ENCODE measurements at places on chromosomes 3 and 15.

DNA sequence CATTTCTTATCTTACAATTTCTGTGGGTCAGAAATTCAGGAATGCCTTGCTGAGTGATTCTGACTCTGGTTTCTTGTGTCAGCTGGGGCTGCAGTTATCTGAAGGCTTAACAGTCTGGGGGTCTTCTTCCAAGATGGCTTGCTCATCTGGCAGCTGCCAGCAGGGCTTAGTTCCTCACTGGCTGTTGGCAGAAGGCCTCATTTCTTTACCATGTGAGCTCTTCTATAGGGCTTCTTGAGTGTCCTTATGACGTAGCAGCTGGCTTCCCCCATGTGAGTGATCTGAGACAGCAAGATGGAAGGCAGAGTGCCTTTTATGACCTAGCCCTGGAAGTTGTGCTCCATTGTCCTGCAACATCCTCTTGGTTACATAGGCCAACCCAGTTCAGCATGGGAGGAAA is 82.0 kb upstream of the PDZRN3 start:
- DNase-seq: no peak

DNA sequence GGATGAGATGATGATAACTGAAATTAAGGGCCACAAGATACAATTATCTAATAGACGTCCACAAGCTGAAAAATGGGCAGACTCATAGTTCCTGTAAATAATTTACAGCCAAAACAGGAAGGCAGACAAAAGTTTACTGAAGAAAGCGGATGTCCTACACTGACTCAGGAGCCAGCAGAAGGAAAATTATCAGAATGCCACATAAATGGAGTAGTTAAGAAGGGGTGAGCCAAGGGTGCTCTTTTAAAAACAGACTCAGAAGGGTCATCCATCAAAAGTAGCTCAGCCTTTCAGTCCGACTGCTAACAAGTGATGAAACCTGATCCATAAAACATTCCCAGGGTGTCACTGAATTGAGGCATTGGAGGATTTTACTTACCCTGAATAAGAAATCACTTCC is 39.8 kb downstream of the TUSC7 start:
- DNase-seq: no peak

DNA sequence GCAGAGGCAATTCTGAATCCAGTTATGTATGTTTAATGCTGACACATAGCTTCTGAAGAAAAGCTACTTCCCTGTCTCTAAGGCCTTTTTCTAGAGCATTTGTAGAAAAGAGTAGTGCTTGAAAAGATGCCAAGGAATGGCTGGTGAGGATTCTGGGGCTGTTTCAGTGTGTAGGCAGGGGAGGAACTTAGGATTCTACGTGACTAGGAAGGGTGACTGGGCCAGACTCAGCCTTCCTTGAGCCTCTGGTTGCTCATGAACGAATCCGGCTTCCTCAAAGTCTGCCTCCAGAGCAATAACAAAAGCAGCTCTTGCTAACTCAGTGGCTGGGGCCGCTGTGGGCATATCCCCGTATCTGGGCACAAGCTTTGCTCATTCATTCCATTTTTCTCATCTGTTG is 104.8 kb upstream of the WNT5A start:
- no peak for DNase-seq

DNA sequence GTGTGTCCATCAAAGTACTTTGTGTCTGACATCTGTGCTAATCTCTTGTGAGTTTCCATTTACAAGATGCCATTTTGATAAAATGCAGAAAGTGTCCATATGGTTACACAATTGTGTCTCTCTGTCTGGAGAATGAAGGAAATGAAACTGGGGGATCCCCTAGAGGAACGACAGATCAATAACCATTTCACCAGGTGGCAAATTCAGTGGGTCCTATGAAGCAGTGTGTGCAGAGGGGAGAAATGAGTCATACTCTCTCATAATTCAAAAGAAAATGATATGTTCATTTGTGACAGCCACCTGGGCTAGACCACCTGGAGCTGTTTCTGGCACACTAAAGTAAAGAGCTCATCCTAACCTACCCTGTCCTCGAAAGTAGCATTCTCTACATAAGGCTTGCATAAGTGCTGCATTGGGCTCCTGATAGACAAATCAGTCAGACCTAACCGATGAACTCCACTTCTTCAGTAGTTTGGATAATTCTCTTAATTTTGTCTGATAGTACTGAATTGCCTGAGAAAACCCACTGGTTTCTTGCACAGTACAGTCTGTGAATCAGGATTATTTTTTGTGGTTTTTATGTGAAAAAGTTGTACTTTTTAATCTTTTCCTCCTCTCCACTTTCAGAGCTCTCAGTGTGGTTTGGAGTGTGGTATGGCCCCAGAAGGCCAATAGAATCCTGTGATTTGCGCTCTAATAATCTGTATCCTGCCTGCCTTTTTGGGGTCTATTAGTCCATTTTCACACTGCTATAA is 10.3 kb upstream of the CD47 start:
- no peak for DNase-seq

DNA sequence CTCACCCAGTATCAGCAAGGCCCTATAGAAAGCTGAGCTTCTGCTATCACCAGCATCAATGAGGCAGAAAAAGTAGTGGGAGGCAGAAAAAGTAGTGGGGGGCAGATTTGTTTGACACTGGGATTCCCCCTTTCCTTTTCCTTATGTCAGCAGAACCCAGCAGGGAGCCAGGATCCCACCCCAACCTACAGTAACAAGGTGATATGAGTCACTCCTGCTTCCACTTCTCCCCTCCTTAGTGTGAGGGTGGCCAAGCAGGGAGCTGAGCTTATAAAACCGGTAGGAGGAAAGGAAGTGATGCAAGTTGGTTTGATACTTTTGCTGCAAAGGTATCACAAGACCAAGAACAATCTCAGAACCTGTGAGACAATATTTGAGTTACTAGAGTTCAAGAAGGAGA is 128.7 kb downstream of the SCAPER start:
- DNase-seq: no peak

DNA sequence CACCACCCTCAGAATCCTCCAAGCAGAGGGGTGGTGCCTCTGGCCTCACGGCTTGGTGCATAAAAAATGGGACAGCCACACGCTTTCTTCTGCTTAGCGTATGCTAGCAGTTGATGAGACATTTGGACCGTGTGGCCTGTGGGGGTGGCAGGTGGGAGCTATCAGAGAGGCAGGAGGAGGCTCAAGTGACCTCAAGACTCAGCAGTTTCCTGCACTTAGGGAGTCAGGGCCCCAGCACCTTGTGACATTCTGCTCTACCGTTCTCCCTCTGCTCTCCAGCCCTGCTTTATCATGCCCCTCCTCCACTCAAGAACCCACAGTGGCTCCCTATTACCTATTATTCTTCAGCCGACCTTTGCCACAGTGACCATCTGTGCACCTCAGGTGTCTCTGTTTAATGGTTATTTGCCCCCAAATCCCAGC is 41.0 kb upstream of the CGNL1 start:
- no peak for DNase-seq

DNA sequence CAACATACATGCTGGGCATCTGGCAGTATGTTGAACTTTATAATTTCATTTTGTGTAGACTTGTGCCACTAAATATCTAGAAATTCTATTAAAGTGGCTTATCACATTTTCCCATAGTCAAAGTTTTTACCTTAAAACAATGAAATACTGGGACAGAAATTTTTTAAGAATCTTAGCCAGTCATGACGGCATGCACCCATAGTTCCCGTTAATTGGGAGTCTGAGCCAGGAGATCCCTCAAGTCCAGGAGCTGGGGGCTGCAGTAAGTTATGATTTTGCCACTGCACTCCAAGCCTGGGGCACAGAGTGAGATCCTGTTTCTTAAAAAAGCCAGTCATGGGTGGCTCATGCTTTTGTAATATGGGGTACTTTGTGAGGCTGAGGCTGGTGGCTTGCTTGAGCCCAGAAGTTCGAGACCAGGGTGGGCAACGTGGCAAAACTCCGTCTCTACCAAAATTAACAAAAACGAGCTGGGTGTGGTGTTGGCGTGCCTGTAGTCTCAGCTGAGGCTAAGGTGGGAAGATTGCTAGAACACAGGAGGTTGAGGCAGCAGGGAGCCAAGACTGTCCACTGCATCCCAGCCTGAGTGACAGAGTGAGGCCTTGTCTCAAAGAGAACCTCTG is 3.1 kb downstream of the RPSA start:
- no peak for DNase-seq

DNA sequence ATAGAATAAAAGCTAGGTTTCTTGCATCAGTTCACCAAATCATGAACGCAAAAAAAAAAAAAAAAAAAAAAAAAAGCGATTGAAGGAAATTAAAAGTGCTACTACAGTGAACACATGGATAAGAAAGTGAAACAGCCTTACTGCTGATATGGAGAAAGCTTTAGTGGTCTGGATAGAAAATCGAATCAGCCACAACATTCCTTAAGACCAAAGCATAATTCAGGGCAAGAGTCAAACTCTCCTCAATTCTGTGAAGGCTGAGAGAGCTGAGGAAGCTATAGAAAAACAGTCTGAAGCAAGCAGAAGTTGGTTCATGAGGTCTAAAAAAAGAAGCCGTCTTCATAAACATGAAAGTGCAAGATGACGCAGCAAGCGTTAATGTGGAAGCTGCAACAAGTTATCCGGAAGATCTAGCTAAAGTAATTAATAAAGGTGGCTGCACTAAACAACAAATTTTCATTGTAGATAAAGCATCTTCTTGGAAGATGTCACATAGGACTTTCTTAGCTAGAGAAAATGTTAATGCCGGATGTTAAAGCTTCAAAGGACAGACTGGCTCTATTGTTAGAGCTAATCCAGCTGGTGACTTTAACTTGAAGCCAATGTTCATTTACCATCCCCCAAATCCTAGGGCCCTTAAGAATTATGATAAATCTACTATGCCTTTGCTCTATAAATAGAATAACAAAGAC is 19.2 kb downstream of the P3H2 start:
- no peak for DNase-seq

- DNase-seq: no peak
These were observed 352.3 kb downstream of the NAALADL2 start for GRCh38 chr3:175211466-175211865.

All from activated CD8-positive, alpha-beta memory T cell treated with anti-CD3 and anti-CD28 coated beads for 1 hour (primary cell).